ENCODE measurements at places on chromosomes 13 and 19.

DNA sequence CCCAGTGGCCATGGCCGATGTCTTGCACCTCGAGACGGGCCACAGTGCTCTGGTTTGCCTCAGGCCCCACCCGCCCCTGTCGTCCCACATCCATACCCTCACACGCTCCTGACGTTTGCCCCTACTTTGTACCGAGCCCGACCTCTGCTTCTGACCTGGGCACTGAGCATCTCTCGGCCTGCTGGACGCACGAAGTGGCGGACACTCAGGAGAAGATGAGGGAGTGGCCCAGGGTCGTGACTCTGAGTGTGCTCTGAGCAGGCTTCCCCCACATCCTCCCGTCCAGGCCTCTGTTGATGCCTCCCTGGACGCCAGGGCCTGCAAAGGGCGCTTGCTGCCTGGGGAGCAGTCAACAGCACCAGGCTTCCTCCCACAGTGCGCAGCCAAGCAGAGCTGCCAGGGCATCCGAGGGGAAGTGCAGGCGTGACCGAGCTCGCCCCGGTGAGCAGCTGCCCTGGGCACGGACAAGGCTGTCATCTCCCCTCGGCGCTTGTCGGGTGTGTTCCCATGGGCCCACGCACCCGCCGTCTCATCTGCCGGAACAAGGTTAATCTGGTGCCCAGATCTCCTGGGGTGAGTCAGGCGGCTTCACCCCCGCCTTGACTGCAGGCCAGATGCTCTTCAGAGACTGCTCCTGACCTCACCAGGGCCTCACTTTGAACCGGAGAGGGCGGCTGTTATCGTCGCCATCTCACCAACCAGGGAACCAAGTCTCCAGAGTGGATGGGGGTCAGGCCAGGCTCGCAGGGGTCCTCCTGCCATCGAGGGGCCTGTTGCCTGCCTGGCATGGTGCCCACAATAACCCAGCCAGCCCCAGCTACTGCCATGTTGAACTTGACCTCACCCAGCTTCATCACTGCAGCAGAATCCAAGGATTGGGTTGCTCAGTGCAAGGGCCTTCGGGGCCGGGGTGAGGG, 27.2 kb downstream of the COMP start:
- DNase-seq, result peak; percentile 68
- H3K36me3 ChIP-seq, result no peaks in the 10 kb centered on the region
- no peaks in the 10 kb centered on the region for H3K27me3 ChIP-seq
- no peak overlapping the region for H3K4me3 ChIP-seq

- no peaks in the 10 kb centered on the region for H3K36me3 ChIP-seq
- H3K27ac ChIP-seq, result peak overlapping the region; percentile 93
- peaks cover 80% of the 10 kb centered on the region for H3K4me1 ChIP-seq
- H3K4me3 ChIP-seq, result no peak overlapping the region
- H3K27me3 ChIP-seq, result no peaks in the 10 kb centered on the region
Measured at GRCh38 chr19:18021121-18021755, 13.3 kb downstream of the ARRDC2 start.

DNA sequence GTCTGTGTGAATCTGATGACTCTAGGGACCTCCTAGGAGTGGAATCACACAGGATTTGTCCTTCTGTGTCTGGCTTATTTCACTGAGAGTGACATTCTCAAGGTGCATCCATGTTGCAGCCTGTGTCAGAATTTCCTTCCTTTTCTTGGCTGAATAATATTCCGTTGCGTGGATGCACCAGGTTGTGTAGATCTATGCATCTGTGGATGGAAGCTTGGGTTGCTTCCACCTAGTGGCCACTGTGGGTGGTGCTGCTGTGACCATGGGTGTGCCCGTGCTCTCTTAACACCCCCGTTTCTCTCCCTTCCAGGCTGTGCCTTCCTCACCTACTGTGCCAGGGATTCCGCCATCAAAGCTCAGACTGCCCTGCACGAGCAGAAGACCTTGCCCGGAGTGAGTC, 26.2 kb downstream of the CELF5 start:
- no peak for DNase-seq
- no peaks in the 10 kb centered on the region for H3K4me1 ChIP-seq
- H3K27me3 ChIP-seq, result no peaks in the 10 kb centered on the region
- no peak overlapping the region for H3K27ac ChIP-seq

- DNase-seq, result no peak
- H3K4me3 ChIP-seq, result no peak overlapping the region
- H3K4me1 ChIP-seq, result no peaks in the 10 kb centered on the region
- no peaks in the 10 kb centered on the region for H3K27me3 ChIP-seq
Measured at GRCh38 chr13:98041081-98041820, 87.8 kb downstream of the IPO5 start.

DNA sequence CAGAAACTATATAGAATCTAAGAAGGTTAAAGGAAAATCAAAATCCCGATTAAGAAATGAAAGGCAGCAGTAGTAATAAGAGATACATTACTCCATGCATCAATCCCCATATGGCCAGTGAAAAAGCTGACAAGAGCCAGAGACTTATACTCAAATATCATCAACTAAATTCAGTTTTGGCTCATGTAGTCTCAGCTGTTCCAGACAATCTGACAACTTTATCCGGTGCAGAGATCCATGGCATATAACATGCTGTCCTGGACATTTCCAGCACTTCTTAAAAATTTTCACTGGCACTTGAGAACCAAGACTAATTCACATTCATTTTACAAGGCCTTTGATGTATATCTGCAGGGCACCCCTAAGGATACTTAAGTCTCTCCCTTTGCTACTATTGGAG, 255.7 kb upstream of the KLHL1 start:
- DNase-seq, result no peak
- no peaks in the 10 kb centered on the region for H3K4me1 ChIP-seq
- H3K27me3 ChIP-seq, result no peaks in the 10 kb centered on the region
- H3K36me3 ChIP-seq, result no peaks in the 10 kb centered on the region
- H3K27ac ChIP-seq, result no peak overlapping the region
- no peak overlapping the region for H3K4me3 ChIP-seq

- H3K36me3 ChIP-seq, result peaks cover 64% of the 10 kb centered on the region
- H3K27me3 ChIP-seq, result no peaks in the 10 kb centered on the region
- H3K27ac ChIP-seq, result peak overlapping the region; percentile 46
- peaks cover 49% of the 10 kb centered on the region for H3K4me1 ChIP-seq
- DNase-seq, result no peak
- no peak overlapping the region for H3K4me3 ChIP-seq
Measured at GRCh38 chr19:13082192-13083007, 20.3 kb downstream of the LYL1 start.

Measured in upper lobe of left lung (tissue), 6 donors.